Muscle of leg (tissue), 16 donors: ENCODE measurements at places on chromosomes 1 and 21.
A peak's percentile ranks its signal among the peaks of the same experiment; 100 is the strongest.

- DNase-seq = peak; percentile 69
Measured at GRCh38 chr1:12457771-12458170, 160.2 kb downstream of the DHRS3 start.

- no peak for DNase-seq
Measured at GRCh38 chr21:44258056-44258725, 3.5 kb downstream of the DNMT3L start.

- no peak for DNase-seq
Measured at GRCh38 chr1:200153277-200154055, 126.0 kb downstream of the NR5A2 start.

- no peak for DNase-seq
Measured at GRCh38 chr1:99181892-99182291, 82.4 kb upstream of the PLPPR4 start.

- no peak for DNase-seq
Measured at GRCh38 chr1:248850536-248851251, 8.2 kb downstream of the ZNF692 start.

DNA sequence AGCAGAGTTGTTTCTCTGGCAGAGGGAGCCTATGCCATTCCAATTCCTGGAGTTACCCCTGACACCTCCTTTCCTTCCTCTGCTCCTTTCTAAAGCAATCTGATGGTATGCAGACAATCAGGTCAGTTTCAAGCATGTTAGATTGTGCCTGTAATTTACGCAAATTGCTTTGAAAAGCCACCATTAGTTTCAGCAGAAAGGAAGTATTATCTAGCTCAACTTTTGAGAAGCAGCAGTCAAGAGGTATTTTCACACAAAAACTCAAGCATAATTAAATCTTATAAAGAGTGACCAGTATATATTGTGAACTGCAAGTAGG is 2.2 kb downstream of the ERRFI1 start:
- DNase-seq = no peak

GRCh38 chr1:74712881-74713280 is 20.0 kb downstream of the CRYZ start:
- no peak for DNase-seq

GRCh38 chr1:180234369-180235076 is 4.5 kb downstream of the LHX4 start:
- no peak for DNase-seq

GRCh38 chr1:202631076-202631923 is 79.0 kb downstream of the SYT2 start:
- no peak for DNase-seq

DNA sequence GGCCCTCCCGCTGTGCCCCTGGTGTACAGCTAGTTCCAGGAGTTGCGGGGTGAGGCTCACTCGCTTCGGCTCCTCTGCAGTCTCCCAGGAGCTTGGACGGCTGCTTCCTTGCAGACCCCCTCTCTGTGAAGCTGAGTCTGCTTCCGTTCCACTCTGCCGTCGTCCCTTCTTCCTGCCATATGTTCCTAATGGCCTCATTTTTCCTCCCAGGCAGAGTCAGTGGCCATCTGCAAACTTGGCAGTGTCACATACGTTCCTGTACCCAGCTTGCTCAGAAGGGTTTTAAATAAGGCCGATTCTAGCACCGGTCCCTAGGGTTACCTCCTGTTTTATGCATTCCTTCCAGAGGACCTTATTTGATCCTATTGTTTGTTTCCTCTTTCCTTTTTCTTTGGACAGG is 21.3 kb downstream of the ACTL8 start:
- no peak for DNase-seq

DNA sequence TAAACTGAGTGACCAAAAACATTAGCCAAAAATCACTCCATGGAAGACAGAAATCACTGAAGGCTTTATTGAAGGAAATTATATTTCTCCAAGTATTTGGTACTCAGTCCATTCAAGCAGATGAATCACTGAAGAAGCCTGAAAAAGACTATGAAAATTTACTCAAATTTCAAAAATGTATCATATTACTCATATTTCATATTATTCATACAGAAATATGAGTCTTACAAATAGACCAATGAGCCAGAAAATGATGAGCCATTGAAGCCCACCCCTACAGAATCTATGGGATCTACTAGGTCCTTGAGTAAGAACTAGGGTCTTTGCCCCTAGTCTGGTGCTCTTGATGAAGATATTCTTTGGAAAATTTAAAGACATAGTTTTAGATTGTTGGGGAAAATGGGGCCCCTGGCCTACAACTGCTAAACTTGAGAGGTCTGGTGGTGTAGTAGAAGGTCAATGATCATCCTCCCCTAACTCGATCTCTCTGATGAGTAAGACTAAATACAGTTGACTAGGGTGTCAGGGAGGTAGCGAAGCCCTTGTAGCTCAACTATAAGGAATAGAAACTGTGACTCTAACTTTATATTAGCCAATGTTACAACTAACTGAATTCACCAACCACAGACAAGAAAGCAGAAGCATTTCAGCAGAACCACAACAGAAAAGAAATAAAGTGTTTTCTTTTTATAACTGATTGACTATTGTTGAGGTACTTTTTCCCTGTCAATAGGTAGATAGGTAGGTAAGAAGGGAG is 81.0 kb downstream of the NOTCH2 start:
- no peak for DNase-seq

- no peak for DNase-seq
Measured at GRCh38 chr1:938711-939489, 15.2 kb downstream of the SAMD11 start.

- DNase-seq = no peak
Measured at GRCh38 chr1:223776826-223777454, 64.6 kb downstream of the CAPN2 start.

- DNase-seq = no peak
Measured at GRCh38 chr1:116333171-116334014, 39.7 kb upstream of the ATP1A1 start.

- DNase-seq = no peak
Measured at GRCh38 chr1:203590603-203591002, 36.0 kb upstream of the ATP2B4 start.

DNA sequence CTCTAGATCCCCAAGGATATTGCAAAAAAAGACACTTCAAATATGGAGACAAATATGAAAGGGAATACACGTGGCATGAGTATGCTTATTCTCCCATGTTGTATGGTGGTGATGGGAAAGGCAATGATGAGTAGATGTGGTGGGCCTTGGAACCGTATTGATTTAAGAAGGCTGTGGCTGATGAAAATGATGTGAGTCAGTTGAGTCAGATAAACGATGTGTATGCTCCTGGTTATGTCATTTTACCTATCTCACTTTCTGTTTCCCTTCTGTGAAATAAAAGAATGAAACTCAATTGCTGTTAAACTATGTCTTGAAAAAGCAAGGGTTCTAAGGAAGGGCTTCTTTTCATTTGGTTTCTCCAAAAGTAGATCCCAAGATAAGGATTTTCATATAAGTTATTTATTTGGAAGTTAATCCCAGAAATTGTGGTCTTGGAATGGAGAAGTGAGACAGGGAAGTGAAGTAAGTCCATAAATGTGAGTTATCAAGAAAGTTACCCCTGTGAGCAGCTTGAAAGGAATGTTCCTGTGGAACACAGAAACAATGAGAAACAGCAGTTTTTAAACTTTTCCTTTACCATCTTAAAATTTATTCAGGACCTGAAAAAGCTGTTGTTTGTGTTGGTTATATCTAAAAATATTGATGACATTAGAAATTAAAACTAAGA is 292.0 kb downstream of the DUSP10 start:
- no peak for DNase-seq

GRCh38 chr1:42815941-42816584 is 859 bp upstream of the ERMAP start:
- DNase-seq = peak; percentile 41

- no peak for DNase-seq
Measured at GRCh38 chr1:83834621-83835264, 164.2 kb downstream of the TTLL7 start.

DNA sequence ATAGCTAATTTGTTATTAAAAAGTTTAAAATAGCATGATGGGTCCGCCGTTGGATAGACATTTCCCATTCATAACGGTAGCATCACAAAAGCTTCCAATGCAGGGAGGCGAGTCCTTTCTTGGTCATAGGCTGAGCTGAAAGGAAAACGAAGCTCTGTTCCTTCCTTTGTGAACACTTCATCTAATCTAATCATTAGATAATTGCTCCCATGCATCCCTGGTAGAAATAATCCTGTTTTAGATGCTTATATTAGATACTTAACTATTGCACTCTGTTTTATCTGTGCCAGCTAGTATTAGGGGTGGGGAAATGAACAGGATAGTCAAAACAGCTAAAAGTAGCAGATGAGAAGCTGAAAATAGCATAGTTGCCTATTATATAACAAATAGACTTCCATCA is 215.0 kb downstream of the SLC35F3 start:
- no peak for DNase-seq

DNA sequence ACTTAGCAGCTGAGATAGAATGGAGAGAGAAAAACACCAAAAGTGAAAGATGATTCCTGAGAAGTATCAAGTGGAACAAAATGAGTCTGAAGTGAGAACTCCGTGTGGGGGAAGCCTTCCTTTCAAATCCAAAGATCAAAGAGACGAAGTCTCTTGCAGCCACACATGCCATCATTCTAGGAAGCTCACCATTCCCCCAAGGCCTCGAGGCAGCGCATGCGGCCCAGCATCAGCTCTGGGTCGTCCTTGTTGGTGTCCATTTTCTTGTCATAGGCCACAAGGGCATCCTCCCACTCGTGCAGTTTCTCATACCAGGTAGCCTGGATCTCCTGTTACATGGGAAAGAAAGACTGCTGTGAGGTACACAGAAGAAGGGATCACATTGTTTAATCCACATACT is 32.2 kb upstream of the ANGPTL7 start:
- DNase-seq = no peak

- DNase-seq = no peak
Measured at GRCh38 chr1:243250102-243250501, 5.0 kb downstream of the CEP170 start.

- no peak for DNase-seq
Measured at GRCh38 chr21:44751186-44751798, 39.9 kb upstream of the TSPEAR start.

DNA sequence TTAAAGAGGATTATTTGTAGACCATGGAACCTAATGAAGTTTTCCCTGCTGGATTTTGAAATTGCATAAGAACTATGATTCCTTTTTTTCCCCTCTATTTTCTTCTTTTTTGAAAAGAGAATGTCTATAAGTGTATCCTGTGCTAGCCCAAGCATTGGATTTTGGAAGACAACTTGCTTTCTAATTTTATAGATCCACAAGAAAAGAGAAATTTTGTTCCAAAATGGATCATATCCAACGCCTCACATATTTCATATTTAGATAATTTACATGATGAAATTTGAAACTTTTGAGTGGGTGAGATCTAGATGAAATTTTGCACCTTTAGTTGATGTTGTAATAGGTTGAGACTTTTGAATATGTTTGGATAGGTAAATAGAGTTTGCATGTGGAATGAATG is 978.7 kb downstream of the MRPL39 start:
- no peak for DNase-seq

- peak; percentile 36 for DNase-seq
Measured at GRCh38 chr1:226912587-226913176, 27.4 kb upstream of the COQ8A start.

- DNase-seq = no peak
Measured at GRCh38 chr1:111145963-111146768, 6.1 kb downstream of the CEPT1 start.

- peak; percentile 51 for DNase-seq
Measured at GRCh38 chr1:87084244-87084836, 169.9 kb downstream of the HS2ST1 start.
